Forelimb muscle (tissue), 1 donor: ENCODE measurements at places on chromosomes 7 and 10. TPM values are rescaled to one million over a fixed set of nuclear protein-coding genes. Genes with fewer than 3 reads are reported as not detected.

- no peak for DNase-seq
Observed at GRCh38 chr7:108311446-108312168, 144.6 kb downstream of the NRCAM start.

DNA sequence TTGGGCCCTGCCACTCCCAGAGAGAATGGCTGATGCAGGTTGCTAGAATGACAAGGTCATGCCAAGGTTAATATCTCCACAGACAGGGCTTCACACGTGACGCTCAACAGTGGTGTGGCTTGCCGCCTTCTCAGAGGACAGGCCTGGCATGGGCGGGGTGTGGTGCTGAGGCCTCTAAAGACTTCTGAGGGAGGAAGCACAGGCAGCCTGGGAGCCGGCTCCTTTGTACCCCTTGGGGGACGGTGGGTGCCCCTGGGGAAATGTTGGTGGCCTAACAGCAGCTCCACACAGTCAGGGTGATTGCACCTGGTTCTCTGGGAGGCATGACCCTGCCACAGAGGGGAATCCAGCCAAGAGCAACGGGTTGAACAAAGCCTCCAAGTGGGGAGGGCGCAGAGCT lies 115.1 kb downstream of the PKD1L1 start:
- DNase-seq: no peak

- DNase-seq: no peak
Observed at GRCh38 chr10:60479305-60480020, 89.8 kb upstream of the ANK3 start.

DNA sequence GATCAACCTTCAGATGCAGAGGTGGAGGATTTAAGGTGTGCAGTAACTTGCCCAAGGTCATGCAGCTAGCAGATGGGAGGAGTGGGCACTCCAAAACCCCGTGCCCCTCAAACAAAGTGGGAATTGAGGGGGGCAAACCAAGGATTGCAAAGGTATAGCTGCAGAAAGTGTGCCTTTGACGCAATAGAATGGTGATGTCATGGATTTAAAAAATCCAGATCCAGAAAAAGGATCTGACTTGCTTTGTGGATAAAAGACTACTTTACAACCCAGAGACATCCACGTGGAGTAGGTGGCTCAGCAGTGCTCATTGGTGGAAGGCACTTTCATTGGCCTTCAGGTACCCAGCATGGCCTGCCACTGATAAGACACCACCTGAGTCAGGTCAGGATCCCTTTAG lies 15.7 kb upstream of the ADRB1 start:
- no peak for DNase-seq

The SLC18A3 gene
- not detected for polyA plus RNA-seq

DNA sequence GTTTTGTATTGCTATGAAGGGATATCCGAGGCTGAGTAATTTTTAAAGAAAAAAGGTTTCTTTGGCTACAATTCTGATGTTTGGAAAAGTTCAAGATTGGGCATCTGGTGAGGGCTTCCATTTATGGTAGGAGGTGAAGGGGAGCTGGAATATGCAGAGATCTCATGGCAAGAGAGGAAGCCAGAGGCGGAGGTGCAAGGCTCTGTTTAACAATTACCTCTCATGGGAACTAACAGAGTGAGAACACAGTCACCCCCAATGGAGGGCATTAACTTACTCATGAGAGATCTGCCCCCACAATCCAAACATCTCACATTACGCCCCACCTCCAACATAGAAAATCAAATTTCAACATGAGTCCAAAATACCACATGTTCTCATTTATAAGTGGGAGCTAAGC lies 62.0 kb downstream of the AKR1D1 start:
- DNase-seq: no peak

GRCh38 chr10:23294638-23295247 lies 49.9 kb downstream of the C10orf67 start:
- DNase-seq: no peak

The PARD3 gene
- 40.0 TPM for polyA plus RNA-seq

GRCh38 chr10:117412469-117413010 lies 37.3 kb upstream of the PDZD8 start:
- DNase-seq: no peak

GRCh38 chr7:94701555-94701973 lies 45.6 kb upstream of the SGCE start:
- DNase-seq: no peak
